Hematopoietic multipotent progenitor cell (in vitro differentiated cells): ENCODE measurements at places on chromosomes 1 and 21. TPM values are rescaled to one million over a fixed set of nuclear protein-coding genes. Genes with fewer than 3 reads are reported as not detected.

DNA sequence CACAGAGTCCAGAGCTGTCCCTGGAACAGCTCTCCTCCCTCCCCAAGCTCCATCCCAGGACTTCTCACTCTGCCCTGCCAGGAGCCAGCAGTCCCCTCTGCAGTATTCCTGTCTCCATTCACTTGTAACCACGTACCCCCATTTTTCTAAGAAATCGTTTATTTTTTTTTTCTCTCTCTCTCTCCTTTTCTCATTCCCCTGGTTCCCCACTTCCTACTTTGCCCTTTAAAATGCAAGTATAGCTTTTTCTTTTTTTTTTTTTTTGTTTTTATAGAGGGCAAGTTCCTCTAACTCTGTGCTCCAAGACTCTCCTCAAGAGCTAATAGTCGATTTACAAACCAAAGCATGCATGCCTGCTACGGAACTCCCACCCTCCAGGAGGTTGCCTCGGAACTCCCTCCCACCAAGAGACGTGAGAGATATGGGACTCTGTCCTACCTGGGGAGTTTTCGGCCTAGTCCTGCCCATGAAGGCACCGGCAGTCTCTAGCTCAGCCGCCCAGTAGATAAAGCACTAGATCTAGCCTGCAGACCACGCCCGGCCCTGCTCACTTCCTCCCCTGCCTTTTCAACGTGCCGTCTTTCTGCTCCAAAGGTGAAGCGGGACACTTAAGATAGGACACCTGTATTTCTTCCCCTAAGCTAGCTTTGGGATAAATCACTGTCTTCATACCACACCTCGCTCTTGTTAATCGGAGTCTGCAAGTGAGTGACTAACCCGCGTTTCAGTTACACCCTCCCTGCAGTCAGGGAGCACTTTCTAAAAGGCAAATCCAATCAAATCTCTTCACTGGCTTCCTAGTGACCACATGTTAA, 27.7 kb downstream of the TNFRSF9 start:
- no peak for DNase-seq

DNA sequence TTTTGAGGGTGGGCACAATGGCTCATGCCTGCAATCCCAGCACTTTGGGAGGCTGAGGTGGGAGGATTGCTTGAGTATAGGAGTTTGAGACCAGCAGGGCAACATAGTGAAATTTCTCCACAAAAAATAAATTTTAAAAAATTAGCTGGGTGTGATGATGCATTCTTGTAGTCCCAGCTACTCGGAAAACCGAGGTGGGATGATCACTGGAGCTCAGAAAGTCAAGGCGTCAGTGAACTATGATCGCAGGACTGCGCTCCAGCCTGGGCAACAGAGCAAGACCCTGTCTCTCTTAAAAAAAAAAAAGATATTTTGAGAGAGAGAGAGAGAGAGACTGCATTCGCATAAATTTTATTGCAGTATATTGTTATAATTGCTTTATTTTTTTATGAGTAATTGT, 75.9 kb upstream of the B3GALT5 start:
- no peak for DNase-seq

- peak; percentile 10 for DNase-seq
Observed at GRCh38 chr1:207644852-207645634, at the start of gene CR1L. CR1L (plus strand) TSS chr1:207645133; CDS start chr1:207645234, 101 bp downstream.

DNA sequence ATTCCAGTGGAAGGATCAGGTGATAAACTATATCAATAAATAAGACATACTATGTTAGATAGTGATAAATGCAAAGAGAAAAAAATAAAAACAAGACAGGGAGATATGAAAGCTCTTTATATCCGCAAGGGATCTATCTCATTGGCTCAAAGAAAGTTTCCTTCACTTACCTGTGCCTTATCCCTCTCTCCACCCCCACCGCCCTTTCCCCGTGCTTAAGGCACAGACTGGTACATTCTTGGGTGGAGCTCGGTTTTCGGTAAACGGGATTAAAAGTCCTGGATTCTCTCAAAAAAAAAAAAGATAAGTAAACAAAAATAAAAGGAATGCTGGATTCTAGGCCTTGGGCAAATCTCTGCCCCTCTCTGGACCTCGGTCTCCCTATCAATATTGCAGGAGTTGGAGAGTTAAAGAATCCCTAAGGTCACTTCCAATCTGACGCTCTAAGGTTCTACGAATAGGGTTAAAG, 593 bp upstream of the DNAJC16 start:
- no peak for DNase-seq

GRCh38 chr21:33539616-33540015, 2.3 kb downstream of the GART start:
- DNase-seq, result no peak

DNA sequence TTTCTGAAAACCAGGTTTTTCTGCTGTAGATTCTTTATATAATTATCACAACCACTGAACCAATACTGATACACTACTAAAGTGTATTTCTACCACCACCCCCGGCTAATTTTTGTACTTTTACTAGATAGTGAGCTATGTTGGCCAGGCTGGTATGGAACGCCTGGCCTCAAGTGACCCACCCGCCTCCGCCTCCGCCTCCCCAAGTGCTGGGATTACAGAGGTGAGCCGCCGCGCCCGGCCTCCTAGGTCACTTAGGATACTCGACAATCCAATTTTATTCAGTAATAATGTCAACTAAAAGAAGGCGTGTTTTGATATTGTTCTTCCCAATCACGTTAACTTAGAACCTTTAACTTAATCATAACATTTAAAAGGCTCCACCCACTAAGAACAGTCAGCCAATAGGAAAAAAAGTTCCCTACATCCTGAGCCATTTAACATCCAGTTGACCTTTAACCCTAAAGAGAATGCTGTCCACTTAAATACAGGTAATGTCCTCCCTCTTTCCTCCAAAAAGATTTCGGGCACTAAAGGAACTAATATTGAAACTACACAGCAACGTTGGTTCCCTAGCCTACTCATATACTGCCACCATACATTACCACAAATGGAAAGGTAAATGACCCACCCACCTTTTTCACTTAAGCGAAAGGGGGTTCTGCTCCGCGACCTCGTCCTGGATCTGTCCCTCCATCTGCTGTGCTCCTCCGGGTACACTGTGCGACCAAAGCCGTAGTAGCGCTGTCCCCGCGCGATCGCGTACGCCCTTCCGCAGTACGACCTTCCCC, 1.2 kb downstream of the RSRP1 start:
- DNase-seq, result no peak

- DNase-seq, result no peak
Observed at GRCh38 chr1:158371188-158371953, 17.7 kb downstream of the CD1E start.

DNA sequence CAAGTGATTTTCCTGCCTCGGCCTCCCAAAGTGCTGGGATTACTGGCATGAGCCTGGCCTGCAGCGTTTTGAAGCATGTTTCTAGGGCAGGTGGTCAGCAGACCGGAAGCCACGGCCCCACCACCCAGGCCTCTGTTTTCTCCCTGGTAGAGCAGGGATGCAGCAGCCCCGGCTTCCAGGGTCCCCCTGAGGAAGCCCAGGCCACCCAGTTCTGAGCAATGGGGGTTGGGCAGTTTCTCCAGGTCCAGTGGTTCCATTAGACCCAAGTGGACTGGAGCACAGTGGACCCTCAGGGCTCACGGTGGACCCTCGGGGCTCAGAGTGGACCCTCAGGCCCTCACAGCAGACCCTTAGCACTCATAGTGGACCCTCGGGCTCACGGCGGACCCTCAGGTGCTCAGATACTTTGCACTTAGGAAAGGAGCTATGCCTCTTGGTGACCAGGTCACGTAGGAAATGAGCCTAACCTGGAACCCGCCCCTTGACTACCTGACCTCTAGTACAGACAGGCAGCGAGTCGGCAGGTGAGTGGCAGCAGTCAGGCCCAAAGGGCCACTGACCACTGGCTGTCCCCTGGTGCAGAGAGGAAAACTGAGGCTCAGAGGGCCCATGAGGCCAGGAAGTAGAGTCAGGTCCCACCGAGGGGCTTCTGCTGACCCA, 4.6 kb upstream of the FNDC10 start:
- no peak for DNase-seq

DNA sequence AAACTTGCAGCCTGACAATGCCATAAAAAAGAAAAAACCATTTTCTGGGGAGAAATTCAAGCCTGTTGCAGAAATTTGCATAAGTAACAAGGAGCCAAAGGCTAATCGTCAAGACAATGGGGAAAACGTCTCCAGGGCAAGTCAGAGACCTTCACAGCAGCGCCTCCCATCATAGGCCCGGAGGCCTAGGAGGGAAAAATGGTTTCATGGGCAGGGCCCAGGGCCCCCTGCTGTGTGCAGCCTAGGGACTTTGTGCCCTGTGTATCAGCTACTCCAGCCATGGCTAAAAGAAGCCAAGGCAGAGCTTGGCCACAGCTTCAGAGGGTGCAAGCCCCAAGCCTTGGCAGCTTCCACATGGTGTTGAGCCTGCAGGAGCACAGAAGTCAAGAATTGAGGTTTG, 369.5 kb downstream of the NTNG1 start:
- DNase-seq, result no peak

DNA sequence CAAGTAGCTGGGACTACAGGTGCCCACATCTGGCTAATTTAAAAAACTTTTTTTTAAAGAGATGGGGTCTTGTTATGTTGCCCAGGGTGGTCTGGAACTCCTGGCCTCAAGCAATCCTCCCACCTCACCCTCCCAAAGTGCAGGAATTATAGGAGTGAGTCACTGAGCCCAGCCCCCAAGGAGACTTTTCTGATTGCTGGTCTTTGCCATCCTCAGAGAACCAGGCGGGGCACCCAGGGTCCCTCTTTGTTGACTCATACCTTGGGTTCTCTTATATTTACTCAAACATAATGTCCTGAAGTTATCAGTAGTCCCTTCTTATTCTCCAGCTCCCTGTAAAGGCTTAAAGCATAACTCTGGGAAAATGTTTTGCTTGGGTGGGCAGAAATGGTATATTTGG, 51.1 kb downstream of the KIF26B start:
- no peak for DNase-seq

DNA sequence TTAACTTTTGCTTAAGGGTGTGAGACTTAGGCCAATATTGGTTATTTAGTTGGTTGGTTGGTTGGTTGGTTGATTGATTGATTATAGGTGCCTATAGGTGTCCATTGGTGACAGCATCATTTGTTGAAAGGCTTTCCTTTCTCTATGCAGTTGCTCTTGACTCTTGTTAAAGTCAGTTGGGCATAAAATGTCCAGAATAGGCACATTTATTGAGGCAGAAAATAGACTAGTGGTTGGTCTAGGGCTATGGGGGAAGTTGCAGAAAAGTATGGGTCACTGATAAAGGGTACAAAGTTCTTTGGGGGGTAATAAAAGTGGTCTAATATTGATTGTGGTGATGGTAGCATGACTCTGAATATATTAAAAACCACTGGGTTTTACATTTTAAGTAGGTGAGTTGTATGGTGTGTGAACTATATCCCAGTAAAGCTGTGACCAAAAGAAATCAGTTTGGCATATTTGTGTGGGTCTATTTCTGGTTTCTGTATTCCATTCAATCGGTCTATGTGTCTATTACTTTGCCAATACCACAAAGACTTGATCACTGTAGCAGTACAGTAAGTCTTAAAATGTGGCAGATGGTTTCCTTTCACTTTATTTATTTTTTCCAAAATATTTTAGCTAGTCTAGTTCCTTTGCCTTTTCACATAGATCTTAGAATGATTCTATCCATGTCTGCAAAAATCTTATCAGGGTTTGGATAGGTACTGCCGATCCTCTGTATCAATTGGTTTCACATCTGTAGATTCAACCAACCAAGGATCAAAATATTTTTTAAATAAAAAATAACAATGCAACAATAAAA, 63.0 kb downstream of the ATP1A1 start:
- DNase-seq, result no peak

DNA sequence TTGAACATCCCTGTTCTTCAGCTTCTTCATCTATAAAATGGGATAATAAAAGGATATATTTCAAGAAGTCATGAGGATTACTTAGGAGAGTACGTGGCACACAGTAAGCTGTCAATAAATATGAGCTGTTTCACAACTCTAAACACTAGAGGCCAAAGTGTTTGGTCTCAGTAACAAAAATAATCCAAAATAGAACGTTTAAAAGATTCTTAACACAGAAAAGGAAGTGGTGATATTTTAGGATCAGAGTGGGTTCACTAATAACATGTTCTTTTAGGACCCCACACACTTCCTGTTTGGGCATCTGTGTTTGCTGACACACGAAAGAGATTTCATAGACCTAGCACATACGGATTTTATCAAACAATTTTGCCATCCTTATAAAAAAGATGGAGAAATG, 32.9 kb downstream of the TNFSF18 start:
- no peak for DNase-seq

DNA sequence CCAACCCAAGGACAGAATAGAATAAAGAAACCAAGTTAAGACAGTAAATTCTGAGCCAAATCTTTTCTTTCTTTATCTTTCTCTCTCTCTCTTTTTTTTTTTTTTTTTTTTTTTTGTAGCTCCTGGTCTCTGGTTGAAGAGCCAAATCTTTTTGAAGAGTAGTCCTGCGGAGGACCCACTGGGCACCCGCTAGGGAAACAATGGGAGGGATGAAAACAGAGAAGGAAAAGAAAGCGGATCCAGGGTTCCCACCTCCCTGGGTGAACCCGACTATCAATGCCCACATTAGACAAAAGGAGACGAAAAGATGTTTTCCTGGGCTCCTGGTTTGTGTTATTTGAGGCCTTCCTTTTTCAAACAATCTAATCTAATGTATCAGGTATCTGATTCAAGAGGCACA, 49.8 kb upstream of the FBXO28 start:
- no peak for DNase-seq

GRCh38 chr1:12125422-12126355, 41.1 kb upstream of the TNFRSF1B start:
- DNase-seq, result no peak

GRCh38 chr1:169363046-169363730, 4.4 kb downstream of the NME7 start:
- no peak for DNase-seq

FALEC gene
- 0.27 TPM for total RNA-seq

S100A1 gene
- 0.54 TPM for total RNA-seq

CD101 gene
- 0.27 TPM for total RNA-seq

PEF1 gene
- total RNA-seq, result 130 TPM

C1orf115 gene
- 1.1 TPM for total RNA-seq

TMEM51 gene
- 0.54 TPM for total RNA-seq
